Left ventricle myocardium inferior (tissue), 1 donor: ENCODE measurements at places on chromosomes 2 and 18. TPM values are rescaled to one million over a fixed set of nuclear protein-coding genes. Genes with fewer than 3 reads are reported as not detected.

Gene EFR3B
- 8.7 TPM for total RNA-seq

Gene GAREM1
- total RNA-seq: 8.6 TPM

Gene POMC
- 7.5 TPM for total RNA-seq

Gene NOL4
- not detected for total RNA-seq

Gene MCM6
- 2.9 TPM for total RNA-seq

Gene L3MBTL4
- 3.5 TPM for total RNA-seq

Gene SLC9A4
- not detected for total RNA-seq

Gene C2orf74
- total RNA-seq: 33.7 TPM

Gene TMEM237
- total RNA-seq: 18.3 TPM

Gene IL1R1
- total RNA-seq: 22.6 TPM

Gene RAB31
- 12.0 TPM for total RNA-seq

Gene INPP5D
- total RNA-seq: 4.9 TPM

Gene KLHL41
- total RNA-seq: 163 TPM

Gene MRPS9
- total RNA-seq: 73.2 TPM

Gene SGPP2
- 2.3 TPM for total RNA-seq

Gene ANKRD30B
- total RNA-seq: not detected

Gene SPEG
- 145 TPM for total RNA-seq

Gene ANKRD30BL
- not detected for total RNA-seq

Gene MALL
- 11.8 TPM for total RNA-seq
